ENCODE measurements at places on chromosomes 7 and 10.

DNA sequence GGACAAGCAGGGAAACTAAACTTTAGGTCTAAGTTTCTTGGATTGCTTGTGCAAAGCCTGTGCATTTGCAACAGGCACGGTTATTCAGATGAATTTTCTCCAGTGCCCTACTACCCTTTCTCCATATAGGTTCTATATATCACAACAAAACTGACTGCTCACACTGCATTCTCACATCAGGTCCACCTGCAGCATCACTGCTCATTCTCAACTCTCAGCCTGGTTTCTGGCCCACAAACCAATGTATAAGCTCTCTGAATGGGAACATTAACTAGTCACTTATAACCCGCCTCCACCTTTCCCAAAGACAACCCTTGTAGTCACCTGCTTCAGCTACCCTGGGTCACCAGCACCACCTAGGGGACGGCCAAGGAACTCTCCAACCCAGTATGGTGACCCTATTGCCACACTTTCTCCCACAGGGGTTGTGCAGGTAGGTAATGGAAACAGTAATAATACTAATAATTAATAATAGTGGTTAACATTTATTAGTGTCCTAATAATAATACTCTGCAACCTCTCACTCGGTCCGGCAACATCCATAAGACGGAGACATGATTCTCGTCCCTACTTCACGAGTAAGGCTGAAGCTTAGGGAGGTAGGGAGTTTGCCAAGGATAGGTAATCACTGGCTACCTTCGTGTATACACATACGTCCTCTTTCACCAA is 97.3 kb downstream of the CLEC2L start:
- peak; percentile 35 for DNase-seq

DNA sequence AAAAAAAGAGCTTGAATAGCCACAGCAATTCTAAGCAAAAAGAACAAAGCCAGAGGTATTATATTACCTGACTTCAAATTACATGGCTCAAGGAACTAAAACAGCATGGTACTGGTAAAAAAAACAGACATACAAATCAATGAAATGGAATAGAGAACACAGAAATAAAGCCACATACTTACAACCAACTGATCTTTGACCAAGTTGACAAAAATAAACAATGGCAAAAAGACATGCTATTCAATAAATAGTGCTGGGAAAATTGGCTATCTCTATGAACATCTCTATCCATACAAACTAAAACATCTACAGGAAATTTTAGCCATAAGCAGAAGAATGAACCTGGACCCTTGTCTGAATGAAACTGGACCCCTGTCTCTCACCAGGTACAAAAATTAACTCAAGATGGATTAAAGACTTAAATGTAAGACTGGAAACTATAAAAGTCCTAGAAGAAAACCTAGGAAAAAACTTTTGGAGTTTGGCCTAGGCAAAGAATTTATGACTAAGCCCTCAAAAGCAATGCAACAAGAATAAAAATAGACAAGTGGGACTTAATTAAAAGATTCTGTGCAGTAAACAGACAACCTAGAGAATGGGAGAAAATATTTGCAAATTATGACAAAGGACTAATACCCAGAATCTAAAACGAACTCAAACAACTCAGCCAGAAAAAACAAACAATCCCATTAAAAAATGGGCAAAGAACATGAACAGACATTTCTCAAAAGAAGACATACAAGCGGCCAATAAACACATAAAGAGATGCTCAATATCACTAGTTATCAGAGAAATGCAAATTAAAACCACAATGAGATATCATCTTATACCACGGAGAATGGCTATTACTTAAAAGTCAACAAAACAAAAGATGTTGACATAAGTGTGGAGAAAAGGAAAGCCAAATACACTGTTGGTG is 72.8 kb upstream of the DDC start:
- DNase-seq = no peak

DNA sequence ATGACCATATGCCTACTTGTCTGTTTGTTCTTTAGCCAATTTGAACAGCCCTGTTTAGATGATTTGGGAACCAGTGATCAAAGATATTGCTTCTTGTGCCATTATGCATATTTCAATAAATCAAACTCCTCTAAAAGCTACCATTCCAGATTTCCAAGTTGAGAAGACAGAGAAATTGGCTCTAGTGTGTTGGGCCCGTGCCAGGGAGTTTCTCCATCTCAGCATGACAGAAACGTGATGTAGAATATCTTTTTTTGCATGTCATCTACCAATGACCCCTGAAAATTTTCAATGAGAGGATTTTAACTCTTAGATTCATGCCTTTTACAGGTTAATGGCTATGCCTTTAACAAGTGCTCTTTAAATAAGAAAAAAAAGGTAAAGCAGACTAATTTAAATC is 50.7 kb upstream of the CABCOCO1 start:
- no peak for DNase-seq

GRCh38 chr10:110812583-110812982 is 59.1 kb upstream of the PDCD4 start:
- DNase-seq = no peak

GRCh38 chr10:119759832-119760231 is 34.0 kb downstream of the INPP5F start:
- DNase-seq = no peak

- DNase-seq = no peak
Observed at GRCh38 chr10:133187091-133187905, 27.3 kb downstream of the KNDC1 start.

GRCh38 chr7:80100254-80100653 is 34.4 kb upstream of the GNAI1 start:
- no peak for DNase-seq

- DNase-seq = no peak
Observed at GRCh38 chr10:95241533-95241932, 47.5 kb downstream of the ACSM6 start.

All from suppressor macrophage treated with lipopolysaccharide for 4 hours (primary cell).